Activated T-cell treated with anti-CD3 and anti-CD28 coated beads, Interleukin-2, amount 50 U/mL, for 24 hours (primary cell): ENCODE measurements at places on chromosomes 7 and 10.
A peak's percentile ranks its signal among the peaks of the same experiment; 100 is the strongest.

GRCh38 chr7:47179812-47180515, 401.9 kb downstream of the TNS3 start:
- no peak for DNase-seq

GRCh38 chr7:151141855-151142685, 25.4 kb downstream of the GBX1 start:
- peak; percentile 6 for DNase-seq

- DNase-seq = no peak
Measured at GRCh38 chr7:74202841-74203556, 6.8 kb upstream of the LAT2 start.

- no peak for DNase-seq
Measured at GRCh38 chr7:19121977-19122588, 4.6 kb upstream of the TWIST1 start.

DNA sequence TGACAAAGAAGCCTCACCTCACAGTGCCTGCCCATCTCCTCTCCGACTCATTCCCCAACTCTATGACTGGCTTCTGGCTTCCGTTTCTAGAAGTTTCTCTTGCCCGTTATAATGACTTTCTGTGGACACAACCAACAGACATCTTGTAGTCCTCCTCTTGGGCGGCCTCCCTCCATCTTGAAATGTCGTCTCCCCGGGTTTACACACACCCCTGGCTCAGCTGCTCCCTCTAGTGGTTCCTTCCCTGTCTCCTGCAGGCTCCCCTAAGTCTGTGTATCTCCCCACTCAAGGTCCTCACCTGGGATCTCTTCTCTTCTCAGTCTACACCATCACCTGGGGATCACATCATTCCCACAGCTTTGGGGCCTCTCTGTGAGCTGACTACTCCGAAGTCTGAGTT, 123.4 kb upstream of the NEBL start:
- no peak for DNase-seq

GRCh38 chr7:42106562-42106961, 130.4 kb downstream of the GLI3 start:
- no peak for DNase-seq

DNA sequence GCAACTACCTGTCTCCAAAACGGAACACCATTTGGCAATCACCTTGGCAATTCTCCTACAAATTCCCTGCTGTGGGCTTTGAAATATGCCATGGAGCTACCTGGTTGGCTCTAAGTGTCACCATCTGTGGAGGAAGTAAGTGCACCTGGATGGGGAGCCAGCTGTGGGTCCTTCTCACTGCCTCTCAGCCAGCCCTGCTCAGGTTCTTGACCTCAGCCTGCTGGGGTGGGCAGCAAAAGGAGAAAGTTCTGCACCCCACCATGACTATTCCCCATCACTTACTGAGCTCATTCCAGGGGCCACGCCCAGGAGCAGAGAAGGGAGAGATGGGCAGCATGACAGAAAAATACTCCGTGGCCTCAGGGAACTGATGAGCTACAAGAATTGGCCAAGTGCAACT, 158.7 kb downstream of the TNS3 start:
- no peak for DNase-seq

- no peak for DNase-seq
Measured at GRCh38 chr10:96657385-96657784, 62.9 kb downstream of the PIK3AP1 start.

GRCh38 chr7:44384586-44385433, 59.4 kb upstream of the CAMK2B start:
- DNase-seq = no peak

DNA sequence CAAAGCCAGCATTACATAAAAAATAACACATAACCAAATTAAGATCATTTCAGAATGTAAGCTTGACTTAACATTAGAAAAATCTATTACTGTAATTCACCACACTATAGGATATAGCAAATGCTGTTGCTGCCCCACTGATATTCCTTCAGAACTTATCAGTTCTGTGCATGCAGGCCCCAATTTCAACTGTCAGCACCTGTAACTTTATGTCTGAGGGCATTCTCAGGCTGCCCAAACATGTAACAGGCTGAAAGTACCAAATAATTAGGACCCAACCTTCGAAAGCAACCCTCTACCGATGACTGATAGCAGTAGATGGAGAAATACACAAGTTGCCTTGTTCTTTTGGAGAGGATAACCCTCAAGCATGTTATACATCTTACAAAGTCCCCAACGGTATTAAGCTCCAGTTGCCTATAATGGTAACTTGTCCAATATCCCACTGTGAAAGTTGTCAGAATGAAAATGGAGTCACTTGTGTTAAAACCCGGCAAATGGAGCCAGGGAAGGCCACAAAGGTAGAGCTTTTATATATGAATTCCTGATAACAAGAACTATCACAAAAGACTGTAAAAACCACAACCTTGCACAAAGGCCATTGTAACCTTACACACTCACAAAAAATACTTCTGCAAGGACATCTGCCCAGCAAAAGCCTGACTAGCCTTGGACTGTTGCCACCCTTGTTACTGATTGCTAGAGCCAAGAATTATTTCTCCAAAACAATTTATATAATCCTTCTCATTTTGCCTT, 66.9 kb upstream of the ZNF746 start:
- no peak for DNase-seq

DNA sequence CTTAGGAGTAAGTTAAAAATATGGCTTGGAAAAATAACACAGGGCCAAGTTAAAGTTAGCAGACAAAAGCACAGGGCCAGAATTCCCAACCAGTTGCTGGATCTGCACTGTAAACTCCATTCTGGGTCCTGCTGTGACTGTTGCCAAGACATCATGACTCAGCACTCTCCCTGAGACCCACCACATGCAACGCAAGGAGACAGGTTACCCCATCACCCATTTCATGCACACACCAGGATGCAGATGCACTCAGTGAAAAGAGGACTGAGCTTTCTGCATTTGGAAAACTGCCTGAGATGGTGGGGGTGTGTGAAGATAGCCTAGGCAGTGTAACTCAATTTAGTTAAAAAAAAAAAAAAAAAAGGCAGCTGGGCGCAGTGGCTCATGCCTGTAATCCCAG, 97.6 kb upstream of the ZNF438 start:
- DNase-seq = no peak

DNA sequence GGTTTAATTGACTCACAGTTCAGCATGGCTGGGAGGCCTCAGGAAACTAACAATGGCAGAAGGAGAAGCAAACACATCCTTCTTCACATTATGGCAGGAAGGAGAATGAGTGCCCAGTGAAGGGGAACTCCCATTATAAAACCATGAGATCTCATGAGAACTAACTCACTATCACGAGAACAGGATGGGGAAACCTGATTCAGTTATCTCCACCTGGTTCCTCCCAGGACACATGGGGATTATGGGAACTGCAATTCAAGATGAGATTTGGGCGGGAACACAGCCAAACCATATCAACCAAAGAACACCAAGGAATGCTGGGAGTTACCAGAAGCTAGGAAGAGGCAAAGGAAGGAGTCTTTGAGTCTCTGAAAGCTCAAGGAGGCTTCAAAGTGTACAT, 94.3 kb downstream of the IPMK start:
- DNase-seq = no peak

GRCh38 chr7:374706-375311, 84.8 kb downstream of the FOXL3 start:
- no peak for DNase-seq

DNA sequence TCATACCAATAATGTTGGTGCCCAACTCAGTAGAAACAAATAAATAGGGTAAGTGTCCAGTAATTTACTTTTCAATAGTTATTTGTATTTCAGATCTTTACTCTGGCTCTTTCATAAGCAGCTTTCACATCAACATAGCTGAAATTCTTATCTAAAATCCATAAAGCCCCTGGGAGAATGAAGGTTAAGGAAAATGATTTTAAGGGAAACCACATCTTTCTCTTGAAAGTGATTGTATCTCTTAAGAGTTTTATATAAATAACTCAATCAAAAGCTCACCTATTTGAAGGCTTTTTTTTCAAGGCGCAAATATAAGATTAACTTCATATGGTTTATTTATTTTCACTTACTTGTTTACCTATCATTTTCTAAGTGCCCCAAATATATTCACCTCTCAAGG, 324.4 kb downstream of the HGF start:
- no peak for DNase-seq

DNA sequence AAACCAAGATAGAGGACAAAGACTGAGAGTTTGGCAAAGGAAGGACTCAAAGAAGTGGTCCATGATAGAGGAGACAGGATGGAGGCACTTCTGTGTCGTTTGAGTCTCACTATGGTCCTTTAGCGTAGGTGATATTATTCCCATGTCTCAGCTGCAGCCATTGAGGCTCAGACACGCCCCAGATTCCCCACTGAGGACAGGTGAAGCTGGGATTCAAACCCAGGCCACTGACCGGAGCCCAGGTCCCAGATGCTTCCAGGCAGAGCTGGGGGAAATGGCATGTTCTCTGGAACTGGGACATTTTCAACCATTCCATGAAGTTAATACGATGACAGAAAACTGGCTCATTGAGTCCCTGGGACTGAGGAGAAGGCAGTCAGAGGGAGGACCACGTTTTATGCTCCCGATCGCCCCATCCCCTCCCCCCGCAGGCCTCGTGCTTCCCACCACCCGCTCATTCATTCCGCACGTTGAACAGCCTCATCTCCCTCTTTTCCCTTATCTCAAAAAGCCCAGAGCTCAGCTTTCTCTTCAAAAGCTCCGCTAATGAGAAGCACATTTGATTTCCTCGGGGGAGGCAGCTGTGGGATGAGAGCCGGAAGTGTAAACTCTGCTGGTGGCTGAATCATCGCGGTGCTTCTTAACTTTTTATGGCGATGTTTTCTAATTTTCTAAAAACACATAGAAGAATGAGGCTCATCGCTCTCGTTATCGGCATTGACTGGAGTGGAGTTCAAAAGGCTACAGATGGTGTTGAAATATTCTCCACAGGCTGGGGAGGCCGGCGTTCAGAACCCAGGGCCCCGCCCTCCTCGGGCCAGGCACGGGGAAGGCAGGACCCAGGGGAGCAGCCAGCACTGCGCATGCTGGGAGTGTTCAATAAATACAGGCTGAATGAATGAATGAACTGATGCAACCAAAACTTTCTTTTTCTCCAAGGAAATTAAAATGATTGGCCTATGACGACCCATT, 64.0 kb downstream of the OAT start:
- peak; percentile 63 for DNase-seq

DNA sequence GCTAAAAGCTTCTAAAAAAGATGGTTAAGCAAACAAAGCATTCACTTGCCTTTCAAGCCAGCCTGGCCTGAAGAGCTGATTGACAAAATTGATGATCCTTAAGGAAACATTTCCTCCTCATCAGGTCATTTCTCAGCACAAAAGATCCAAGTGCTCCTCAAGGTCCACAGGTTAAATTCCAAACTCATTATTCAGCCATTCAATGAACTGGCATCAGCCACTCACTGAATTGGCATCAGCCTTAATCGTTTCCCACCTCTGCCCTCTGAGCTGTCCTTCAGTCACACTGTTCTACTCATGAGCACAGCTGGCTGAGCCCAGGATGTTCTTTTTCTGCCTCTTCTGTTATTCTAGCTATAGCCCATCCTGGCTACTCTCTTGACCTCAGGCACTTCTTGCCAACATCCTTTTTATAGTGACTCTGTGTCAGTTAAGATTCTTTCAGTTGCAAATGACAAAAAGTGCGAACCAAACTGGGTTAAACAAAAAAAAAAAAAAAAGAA, 147.5 kb downstream of the RAB11FIP2 start:
- DNase-seq = no peak

DNA sequence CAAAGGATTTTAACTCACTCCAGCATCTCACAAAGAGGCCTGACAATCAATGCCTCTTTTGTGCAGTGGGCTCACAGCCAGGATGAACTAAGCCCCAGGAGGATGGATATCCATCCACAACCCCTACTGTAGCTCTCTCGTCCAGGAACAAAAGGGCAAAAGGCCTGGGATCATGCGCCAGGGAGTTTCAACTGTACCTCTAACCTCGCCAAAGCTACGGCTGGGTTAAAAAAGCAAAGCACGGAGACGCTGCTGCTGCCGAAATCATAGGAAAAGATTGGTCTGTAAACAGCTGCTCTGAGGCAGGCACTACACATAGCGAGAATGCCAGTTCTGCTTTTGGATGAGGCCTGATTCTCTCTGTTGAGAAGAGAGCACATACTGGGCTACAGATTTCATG, 32.1 kb downstream of the VSTM4 start:
- no peak for DNase-seq

- no peak for DNase-seq
Measured at GRCh38 chr7:38282081-38282480, 8.6 kb upstream of the TARP start.

GRCh38 chr10:101018600-101019439, 12.1 kb downstream of the PDZD7 start:
- DNase-seq = peak; percentile 85

- DNase-seq = no peak
Measured at GRCh38 chr7:79681454-79681853, 228.0 kb upstream of the MAGI2 start.

DNA sequence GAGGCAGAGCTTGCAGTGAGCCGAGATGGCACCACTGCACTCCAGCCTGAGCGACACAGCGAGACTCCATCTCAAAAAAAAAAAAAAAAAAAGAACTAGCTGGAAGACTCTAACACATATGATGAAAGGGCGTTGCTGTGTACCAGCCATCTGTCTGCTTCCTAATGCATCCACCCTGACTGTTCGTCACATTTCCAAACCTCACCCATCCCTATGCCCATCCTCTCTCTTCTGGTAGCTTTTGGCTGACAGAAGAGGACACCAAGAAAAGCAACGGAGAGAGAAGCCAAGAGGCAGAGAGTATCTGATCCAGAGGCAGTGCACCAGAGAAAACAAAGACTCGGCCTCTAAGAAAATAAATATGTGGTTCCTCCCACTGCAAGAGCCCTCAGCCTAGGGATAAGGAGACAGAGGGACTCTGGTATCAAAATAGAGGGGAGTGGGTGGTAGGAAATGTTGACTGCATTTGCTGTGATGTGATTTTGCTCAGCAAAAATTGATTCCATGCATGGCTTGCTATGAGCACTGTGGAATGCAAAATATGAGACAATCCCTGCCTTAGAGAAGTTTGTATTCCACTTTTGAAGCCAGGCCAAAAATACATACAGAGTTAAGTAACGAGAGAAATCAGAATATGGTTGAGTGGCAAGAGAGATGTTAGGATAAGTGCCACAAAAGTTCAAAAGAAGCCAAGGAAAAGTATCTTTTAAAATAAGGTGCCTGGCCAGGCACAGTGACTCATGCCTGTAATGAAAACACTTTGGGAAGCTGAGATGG, 100.8 kb upstream of the STK17A start:
- no peak for DNase-seq

- no peak for DNase-seq
Measured at GRCh38 chr7:121083790-121084251, 95.3 kb downstream of the CPED1 start.

GRCh38 chr10:125840955-125841354, 17.6 kb downstream of the BCCIP start:
- DNase-seq = no peak

DNA sequence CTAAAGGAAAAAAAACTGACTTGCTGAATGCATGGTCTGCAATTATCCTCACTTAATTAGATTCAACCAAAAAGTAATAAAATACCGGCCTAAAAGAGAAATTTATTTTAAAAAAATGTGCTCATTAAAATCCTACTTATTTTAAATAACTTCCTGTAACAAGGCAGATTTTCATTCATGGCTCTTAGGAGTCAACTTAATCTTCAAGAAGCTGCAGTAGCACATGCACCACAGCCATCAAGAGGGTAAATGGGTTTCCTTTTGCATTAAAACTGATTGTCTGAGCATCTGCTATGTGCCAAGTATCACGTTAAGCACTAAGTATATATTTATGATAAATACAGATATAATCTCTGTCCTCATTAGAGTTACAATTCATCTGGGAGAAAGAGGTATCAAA, 69.9 kb downstream of the SNX13 start:
- DNase-seq = no peak
